Hippocampal formation (tissue), 2 donors: ENCODE measurements at places on chromosomes 7 and 10.

DNA sequence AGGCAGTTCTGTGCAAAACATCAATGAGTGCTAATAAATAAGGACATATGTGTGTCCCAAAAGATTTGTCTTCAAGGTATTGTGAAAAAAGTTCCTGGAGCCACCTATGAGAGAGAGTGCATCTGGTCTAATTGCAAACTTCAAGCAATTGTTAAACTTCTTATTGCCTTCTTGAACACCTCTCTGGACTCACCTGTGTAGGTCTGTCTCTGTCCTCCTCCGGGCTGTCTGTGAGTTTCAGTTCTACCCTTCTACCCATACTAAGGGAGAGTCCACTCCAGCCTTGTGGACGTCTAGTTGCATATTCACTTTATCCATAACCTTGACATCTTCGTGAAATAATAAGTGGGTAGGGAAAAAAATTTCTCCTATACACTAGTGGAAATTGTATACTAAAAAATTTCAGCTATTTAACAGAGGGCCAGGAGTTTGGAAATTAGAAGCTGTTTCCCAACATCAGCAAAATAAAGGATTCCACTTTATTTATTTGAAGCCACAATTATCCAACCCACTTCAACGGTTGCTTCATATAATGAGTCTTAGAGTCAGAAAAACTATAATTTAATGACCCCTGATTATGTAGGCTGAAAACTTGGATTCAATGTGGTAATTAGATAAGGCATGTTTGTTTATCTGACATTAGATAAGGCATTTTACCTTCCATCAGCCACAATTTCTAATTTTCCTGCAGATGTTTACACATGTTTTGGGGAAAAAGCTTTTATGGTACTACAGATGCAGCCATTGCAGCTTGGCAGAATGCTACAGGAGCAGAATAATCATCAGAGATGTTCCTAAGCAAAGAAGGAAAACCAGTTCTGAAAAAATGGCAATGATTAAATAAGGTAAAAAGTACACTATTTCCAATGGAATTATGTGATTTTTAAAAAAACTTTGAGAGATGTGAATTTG, 150.8 kb upstream of the FAM3C start:
- no peak for DNase-seq

- no peak for DNase-seq
Observed at GRCh38 chr7:39461263-39461820, 104.9 kb upstream of the YAE1 start.

DNA sequence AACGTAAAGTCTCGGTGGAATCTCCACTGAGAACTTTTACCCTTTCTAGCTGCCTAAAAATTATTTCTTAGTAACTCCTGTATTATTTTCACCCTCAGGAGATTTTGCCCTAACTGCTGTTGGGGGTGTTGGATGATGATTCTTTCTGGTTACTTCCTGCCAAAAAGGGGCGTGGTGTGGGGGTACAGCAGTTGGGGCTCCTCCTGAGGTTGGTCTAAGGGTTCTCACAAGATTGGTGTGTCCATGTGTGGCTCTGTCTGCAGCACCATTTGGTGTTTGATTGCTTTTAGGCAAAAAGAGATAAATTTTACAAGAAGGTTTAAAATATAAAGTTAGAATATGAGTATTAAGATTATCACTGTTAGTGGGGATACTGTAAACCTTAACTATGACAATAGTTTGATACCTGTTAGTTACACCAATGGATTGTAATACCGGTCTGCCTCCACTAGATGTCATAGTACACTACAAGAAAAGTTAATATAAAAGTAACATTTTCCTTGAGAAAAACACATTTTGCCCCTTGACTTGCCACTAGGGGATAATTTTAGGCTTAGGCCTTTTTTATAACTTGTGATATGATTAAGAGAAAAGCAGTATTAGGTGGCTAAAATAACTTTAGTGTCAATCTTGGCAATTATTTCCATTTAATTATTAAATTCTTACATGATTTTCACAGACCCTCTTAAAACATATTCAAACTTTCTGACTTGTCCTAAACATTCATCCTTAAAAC, 928.7 kb downstream of the IPMK start:
- no peak for DNase-seq

- no peak for DNase-seq
Observed at GRCh38 chr10:86871563-86872183, 85.7 kb downstream of the MMRN2 start.

DNA sequence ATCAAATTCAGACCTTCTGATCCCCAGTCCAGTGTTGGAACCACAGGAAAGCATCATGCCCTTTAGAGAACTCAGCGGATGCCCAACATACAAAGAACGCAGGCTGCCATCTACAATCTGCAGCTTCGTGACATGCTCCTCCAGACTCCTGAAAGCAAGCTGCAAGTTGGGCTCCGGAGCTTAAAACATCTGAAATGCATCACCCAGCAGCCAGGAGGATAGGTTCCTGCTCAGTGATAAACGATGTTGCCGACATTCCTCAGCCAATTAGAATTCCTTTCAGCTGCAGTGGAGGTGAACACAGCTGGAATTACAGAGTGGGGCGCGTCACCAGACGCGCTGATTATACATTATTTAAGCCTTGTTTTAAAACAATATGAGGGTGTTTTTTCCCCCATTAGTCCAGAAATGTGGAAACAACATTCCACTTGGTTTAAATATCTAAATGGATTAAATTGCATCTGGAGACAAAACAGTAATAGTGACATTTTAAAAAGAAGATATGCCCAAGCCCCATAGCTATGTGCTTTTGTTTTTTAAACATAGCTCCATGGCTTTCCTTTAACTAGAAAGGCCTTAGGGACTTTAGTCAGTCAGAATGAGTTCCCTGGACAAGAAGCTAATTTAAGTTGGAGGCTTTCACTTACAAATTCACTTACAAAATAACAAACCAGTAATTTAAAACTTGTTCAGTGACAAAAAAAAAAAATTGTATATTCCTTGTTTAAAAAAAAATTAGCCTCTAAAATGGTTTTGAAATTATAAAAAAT, 6.3 kb downstream of the SMURF1 start:
- DNase-seq: no peak

GRCh38 chr10:63765126-63765525, 243.9 kb downstream of the REEP3 start:
- no peak for DNase-seq

DNA sequence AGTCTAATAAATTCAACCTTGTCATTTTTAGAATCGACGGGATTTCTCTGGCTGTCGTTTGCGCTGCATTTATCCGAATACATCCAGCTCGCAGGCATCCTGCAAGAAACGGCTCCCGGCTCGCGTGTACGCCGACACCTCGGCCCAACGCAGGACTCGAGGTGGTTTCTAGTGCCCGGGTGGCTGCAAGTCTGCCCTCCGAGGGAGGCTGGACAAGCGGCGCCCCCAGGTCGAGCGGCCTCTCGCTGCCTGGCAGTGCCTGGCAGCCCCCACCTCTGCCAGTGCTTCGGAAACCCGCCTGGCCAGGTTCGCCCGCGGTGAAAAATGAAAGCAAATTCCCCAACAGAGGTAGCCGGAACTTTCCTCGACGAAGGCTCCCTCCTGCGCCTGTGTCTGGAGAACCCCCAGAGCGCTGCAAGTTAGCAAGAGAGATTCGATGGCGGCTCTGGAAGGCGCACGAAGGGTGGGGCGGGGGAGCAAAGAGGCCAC, 5.7 kb upstream of the ZNF503 start:
- DNase-seq: no peak

GRCh38 chr7:137820156-137820555, 26.6 kb downstream of the DGKI start:
- no peak for DNase-seq

GRCh38 chr10:93070378-93071176, 3.1 kb upstream of the CYP26A1 start:
- no peak for DNase-seq

DNA sequence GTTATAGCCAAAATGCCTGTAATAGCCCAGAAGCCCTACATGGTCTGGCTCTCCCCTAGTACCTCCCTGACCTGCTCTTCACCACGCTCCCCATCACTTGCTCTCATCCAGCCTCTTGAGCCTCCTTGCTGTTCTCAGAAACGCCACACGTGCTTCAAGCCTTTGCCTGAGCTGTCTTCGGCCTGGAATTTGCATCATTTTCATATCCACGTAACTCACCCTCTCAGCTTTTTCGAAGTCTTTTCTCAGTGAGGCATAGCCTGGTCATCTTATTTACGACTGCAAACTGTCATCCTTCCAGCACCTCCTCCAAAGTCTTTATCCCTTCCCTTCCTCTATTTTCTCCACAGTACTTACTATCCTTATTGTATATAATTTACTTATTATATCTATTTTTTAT, 151.0 kb upstream of the AHR start:
- no peak for DNase-seq

DNA sequence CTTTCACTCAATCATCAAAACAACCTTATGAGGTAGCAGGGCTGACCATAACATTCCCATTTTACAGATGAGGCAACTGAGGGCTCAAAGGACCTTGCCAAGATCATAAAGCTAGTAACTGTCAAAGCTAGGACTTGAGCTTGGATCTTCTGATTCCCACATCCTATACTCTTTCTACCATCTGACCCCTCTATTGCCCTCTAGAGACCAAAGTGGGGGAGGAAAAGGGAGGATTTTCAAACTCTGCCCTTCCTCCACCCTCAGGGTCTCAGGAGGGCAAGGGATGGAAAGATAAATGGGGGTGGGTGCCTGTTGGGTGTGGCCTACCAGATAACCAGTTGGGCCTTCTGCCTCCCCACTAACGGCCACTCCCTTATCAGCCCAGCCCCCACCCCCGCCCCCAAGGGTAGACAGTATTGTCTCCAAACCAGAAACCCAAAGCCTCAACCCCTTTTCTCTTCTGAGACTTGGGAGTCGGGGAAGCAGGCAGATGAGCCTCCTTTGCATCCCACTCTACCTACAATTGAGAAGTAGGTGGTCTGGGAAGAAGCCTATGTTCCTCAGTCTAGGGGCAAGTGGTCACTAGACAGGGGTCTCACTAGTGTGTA, 7.9 kb downstream of the LDB1 start:
- no peak for DNase-seq

DNA sequence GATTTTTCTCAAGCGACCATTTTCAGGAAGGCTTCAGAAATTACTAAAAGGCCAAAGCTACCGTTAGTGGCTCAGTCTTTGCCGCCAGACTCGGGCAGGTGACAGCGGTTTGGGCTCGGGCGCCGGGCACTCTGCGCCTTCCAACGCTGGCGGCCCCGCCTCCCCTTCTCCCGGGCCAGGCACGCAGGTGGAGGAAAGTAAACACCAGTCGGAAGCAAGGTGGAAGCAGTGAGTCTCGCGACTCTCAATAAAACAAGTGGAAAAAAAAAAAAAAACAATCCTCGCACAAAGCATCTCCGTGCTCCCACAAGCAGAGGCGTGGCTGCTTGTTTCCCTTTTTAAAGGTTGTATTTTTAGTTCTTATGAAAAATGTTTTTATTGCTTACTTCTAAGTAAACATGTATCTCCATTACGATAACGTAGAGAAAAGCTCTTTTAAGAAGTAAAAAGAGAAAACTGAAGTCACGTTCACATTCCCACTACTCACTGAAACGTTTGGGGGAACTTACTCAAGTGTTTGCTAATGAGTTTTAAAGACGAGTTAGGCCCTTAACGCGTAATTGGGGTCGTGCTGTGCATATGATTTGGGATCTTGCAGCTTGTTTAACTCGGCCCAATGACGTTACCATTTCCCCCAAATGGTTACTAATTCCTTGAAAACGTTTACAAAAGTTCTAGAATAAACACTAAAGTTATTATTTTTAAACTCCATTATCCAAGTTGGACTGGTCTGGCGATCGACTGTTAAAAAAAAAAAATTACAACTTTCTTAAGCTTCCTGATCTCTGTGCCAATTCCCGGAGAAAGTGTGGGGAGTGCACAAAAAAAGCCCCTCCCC, 864 bp downstream of the CDCA7L start:
- DNase-seq: no peak

- DNase-seq: no peak
Observed at GRCh38 chr10:127535802-127536515, 13.2 kb upstream of the NPS start.

GRCh38 chr7:156014201-156014600, 201.9 kb upstream of the SHH start:
- DNase-seq: no peak

- DNase-seq: no peak
Observed at GRCh38 chr7:80588591-80588990, 49.9 kb upstream of the CD36 start.

DNA sequence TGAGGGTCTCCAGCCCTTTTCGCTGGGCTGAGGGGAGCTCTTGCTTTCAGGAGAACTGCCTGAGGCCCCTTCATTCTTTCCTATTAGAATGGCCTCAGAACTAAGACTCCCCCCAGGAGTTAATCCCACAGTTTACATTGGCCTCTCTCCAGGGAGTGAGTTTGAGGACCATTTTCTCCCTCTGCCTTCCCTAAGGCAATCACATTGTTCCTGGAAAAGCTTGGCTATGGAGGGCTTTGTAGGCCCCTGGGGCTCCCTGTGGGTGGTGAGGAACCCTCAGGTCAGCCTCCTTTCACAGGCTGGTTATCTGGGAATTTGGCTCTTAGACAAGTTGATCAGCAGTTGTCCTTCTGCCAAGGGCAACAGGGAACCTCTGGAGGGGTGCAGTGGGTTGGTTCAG, 343.7 kb downstream of the RPS24 start:
- DNase-seq: no peak

GRCh38 chr7:7414791-7415603, 120.7 kb downstream of the COL28A1 start:
- no peak for DNase-seq
